ENCODE measurements at places on chromosomes 16 and 17.

DNA sequence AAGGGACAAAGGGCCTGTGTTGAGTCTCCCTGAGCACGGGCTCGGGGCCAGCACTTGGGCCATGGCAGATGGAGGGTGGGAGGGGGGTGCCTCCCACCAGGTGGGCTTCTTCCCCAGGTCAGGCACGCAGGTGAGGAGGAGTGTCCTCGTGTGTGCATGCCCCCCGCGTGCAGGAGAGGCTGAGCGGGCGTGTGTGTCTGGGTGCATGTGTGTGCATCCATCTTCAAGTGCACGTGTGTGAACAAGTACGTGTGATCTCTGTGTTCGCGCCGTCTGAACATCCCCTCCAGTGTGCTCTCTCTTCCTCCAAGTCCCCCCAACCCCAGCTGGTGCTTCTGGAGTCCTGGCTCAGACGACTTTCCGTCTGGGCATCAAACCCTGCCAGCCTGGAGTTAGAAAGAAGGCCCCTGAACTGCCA is 2.7 kb upstream of the ZG16B start:
- DNase-seq = no peak

DNA sequence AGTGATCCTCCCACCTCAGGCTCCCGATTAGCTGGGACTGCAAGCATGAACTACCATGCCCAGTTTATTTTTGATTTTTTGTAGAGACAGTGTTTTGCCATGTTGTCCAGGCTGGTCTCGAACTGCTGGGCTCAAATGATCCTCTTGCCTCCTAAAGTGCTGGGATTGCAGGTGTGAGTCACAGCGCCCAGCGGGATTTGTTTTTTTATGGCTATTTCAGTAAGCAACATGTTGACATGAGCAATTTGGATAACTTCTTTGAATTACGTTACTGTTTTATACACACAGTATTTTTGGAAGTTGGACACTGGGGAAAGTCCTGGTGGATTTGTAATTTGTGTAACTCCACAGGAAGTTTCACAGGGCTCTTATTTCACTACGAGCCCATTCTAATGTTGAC is 18.5 kb upstream of the RHOT1 start:
- no peak for DNase-seq

DNA sequence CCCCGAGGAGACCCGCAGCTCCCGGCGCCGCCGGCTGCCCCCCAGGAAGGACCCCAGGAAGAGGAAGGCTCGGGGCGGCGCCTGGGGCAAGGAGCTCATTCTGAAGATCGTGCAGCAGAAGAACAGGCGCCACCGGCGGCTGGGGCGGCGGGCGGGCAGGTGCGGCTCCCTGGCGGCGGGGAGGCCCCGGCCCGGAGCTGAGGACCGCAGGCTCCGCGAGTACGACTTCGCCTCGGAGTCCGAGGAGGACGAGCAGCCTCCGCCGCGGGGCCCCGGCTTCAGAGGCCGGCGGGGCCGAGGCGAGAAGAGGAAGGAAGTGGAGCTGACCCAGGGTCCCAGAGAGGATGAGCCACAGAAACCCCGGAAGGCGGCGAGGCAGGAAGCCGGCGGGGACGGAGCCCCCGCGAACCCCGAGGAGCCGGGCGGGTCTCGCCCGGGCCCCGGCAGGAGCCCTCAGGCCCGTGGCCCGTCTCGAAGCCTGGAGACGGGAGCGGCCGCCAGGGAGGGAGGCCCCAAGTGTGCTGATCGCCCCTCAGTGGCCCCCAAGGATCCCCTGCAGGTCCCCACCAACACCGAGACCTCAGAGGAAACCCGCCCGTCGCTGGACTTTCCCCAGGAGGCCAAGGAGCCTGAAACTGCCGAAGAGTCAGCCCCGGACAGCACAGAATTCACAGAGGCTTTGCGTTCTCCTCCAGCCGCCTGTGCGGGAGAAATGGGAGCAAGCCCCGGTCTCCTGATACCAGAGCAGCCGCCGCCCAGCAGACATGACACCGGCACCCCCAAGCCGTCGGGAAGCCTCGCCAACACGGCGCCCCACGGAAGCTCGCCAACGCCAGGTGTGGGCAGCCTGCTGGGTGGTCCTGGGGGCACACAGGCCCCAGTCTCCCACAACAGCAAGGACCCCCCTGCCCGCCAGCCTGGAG is 22.3 kb upstream of the ZFPM1 start:
- no peak for DNase-seq

GRCh38 chr17:78789663-78790181 is 7.6 kb upstream of the CYTH1 start:
- no peak for DNase-seq

- DNase-seq = no peak
These were observed 32.2 kb upstream of the SLC12A3 start for GRCh38 chr16:56832768-56833167.

- DNase-seq = no peak
These were observed 111.9 kb upstream of the TNRC6C start for GRCh38 chr17:77846531-77847085.

DNA sequence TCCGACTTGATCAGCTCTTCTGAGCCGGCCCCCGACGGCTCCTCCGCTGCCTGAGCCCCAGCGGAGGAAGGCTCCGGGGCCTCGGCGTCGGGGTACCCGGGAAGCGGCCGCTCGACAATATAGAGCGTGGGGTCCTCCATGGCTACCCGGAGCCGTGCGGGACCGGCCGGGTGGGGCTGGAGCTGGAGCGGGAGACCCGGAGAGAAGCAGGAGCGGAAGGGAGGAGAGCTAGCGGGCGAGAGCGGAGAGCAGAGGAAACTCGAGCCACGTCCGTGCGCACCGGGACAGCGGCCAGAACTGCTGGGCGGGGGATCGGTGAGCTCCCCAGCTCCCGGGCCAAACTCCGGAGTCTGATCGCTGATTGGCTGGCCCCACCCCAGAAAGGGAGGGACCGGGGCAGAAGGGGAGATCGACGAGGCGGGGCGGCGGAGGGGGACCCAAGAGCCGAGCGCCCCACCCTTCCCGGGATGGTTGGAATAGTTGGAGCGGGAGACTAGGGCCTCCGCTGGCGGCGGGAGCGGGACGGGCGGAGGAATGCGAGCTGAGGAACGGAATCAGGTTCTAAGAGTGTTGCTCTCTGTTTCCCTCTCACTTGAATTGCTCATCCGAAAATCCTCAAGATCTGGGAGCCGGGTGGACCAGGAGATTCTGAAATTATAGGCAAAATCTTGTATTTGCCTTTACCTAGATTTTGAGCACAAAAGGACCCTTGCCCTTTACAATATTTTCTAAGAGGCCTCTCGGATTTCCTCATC is at the start of gene CAVIN1:
CAVIN1 (minus strand) TSS at position 299 of the 755 bp plus-strand sequence; CDS start at position 140, 159 bp downstream.
- DNase-seq = peak; percentile 86

- no peak for DNase-seq
These were observed 7.2 kb downstream of the SGSM2 start for GRCh38 chr17:2344528-2344927.

DNA sequence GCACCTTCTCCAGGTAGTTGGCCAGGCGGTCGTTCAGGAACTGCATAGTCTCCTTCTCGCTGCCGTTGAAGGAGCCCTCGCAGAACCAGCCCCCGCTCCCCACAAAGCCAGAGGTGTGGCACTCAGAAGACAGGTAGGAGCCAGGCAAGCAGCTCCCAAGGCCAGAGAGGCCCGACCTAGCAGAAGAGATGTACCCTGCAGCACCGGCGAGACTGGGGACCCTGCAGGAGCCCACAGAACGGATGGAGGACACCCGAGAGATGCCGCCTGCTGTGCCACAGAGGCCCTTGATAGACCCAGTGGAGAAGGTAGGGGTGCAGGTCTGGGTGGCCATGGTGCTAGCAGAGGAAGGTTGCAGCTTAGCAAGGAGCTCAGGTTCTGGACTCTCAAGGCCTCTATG is at the start of gene KRT36:
KRT36 (minus strand) TSS at position 380 of the 400 bp plus-strand sequence; CDS start at position 334, 46 bp downstream.
- no peak for DNase-seq

- no peak for DNase-seq
These were observed 23.9 kb downstream of the UNK start for GRCh38 chr17:75808549-75808904.

GRCh38 chr16:89863741-89864526 is 9.5 kb upstream of the TCF25 start:
- DNase-seq = peak; percentile 66

- DNase-seq = no peak
These were observed 268.0 kb upstream of the TNRC6C start for GRCh38 chr17:77690271-77691161.

DNA sequence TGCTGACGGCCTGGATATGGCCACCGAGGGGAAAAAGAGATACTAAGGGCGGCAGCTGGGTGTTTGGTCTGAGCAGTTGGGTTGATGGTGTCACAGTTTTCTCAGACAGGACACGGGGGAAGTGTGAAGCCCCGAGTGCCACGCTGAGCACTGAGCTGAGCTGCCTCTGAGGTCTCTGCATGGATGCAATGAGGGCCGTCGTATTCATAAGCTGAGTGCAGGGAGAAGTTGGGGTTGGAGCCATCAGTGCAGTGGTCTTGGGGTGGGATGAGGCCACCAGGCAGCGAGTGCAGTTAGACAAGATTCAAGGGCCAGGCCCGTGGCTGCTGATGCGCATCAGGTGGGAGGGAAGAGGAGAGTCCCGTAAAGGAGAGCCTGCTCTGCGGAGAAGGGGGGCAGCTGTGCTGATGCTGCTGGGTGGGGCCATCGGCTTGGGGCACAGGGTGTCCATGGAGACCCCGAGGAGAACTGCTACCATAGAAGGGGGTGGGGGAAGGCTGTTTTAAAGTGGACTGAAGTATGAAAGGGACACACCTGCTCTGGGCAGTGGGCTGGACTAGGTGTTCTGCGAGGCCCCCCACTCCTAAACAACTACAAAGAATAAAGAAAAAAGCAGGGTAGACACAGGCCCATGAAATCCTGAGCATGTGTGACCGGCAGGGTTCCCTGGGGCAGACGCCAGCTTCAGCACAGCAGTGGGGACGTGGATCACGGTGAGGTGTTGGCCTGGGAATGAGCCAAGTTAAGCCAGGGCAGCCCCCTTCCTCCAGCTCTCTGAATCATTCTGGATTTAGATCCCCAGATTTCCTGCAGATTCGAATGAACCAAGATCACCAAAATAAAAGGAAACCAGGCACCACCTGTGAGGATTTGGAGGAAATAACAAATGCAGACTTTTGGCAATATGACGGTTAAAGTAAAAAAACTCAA is 19.7 kb downstream of the IL34 start:
- no peak for DNase-seq

- no peak for DNase-seq
These were observed 319.0 kb upstream of the C16orf82 start for GRCh38 chr16:26747760-26748159.

All from pons (tissue), 1 donor.